GM12891 (cell line): ENCODE measurements at places on chromosomes 6 and 20.

GRCh38 chr6:163324688-163325389 is 89.7 kb upstream of the QKI start:
- no peak for DNase-seq

GRCh38 chr6:1596088-1596852 is 13.4 kb upstream of the FOXC1 start:
- peak; percentile 80 for DNase-seq

DNA sequence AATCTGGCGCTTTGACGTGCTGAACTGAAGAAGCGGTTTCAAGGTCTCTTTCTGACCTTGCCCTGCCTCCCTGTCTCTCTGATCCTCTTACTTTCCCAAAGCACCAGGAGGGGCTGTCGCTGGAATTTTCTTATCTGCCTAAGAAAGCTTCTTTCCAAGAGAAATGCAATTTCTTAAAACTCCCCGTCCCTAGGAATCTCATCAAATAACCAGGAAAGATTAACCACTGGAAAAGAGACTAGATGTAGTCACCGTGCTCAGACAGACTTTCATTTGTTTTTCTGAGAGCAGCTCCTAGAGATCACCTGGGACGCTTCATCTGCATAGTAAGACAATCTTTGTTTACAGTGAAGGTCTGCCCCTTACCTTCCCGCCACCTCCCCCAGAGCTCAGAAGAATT is 38.6 kb downstream of the PDYN start:
- DNase-seq = no peak

DNA sequence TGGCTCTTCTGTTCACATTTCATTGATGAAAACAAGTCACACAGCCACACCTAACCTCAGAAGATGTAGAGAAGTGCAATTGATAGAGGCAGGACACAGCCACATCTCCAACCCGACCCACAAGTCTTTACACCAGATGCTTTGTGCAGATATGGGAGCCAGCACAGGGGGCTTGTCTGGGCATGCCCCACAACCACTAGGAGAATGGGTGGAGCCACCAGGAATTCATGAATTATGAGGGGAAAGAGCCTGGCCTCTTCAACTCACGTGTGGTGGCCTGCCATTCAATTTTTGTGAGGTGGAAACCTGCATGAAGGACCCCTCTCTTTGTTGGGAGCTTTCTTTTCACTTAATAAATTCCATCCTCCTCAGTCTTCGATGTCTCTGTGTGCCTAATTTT is 79.1 kb downstream of the OGFRL1 start:
- no peak for DNase-seq

DNA sequence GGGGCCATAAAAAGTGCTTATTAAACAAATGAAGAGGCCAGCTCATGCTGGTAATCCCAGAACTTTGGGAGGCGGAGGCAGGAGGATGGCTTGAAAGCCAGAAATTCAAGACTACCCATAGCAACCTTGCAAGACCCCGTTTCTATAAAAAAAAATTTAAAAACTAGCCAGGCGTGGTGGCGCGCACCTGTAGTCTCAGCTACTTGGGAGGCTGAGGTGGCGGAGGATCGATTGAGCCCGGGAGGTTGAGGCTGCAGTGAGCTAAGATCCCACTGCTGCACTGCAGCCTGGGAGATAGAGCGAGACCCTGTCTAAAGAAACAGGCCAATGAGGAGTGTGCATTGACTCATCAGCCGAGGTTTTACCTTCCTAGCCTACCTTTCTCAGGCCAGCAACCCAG is 15.2 kb downstream of the NPEPL1 start:
- DNase-seq = no peak
